ENCODE measurements at places on chromosomes 3 and 15. TPM values are rescaled to one million over a fixed set of nuclear protein-coding genes. Genes with fewer than 3 reads are reported as not detected.

Gene THAP10
- 2.2 TPM for total RNA-seq

Gene LRTM1
- not detected for total RNA-seq

GRCh38 chr3:26752466-26752865, 129.9 kb downstream of the LRRC3B start:
- no peak for DNase-seq

GRCh38 chr15:40313531-40314398, 6.0 kb upstream of the PLCB2 start:
- no peak for DNase-seq

GRCh38 chr3:39843440-39843839, 34.0 kb downstream of the MYRIP start:
- no peak for DNase-seq

DNA sequence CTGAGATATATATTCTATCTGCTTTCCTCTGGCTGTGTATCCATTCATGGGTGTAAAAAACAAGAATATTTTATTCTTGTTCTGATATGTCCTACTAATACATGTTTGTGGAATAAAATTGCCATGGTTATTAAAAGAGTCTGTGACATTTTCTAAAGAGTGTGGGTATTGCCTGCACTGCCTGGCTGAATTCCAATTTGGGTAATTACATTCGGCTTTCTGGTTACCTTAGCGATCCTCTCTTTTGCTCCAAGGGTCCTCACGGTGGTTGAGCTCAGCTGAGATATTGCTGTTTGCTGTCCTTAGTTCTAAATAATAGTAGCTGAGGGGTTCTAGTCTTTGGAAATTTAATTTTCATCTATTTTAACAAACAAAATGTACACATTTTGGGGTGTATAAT, 301.4 kb upstream of the DNAJC19 start:
- DNase-seq: no peak
